Hippocampal formation (tissue), 2 donors: ENCODE measurements at places on chromosomes 3 and 15.
A peak's percentile ranks its signal among the peaks of the same experiment; 100 is the strongest.

DNA sequence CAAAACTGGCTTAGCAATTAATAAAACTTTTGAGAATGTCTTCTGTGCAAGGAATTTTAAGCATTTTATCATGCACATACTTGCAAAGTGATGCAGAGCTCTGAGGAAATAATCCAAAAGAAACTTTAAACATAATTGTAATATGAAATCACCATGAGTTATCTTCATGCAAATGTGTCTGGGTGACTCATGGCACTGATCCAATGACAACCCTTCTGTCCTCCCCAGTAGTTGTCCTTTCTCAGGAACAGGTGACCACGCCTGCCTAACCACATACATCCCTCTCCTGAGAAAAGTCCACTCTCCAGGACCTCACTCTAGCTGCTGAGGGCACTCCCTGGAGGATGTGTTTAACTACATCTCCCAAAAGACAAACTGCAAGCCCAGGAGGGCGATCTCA, 530.6 kb upstream of the IL12A start:
- DNase-seq, result no peak

DNA sequence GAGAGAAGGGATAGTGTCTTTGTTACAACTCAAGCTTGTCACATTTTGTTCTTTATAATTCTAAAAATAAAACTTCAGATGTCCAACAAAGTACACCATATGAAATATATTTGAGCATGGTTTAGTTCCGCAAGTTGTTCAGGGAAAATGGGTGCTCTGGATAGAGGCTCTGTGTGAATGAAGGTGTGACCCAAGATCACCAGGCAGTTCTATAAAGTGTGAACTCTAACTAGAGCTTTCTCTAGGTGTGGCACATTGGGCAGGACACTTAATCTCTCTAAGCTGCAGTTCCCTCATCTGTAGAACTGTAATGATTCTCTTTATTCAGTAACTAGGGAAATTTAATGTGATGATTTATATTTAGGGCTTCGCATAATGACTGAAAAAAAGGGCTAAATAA, 139.3 kb downstream of the BCHE start:
- DNase-seq, result no peak

DNA sequence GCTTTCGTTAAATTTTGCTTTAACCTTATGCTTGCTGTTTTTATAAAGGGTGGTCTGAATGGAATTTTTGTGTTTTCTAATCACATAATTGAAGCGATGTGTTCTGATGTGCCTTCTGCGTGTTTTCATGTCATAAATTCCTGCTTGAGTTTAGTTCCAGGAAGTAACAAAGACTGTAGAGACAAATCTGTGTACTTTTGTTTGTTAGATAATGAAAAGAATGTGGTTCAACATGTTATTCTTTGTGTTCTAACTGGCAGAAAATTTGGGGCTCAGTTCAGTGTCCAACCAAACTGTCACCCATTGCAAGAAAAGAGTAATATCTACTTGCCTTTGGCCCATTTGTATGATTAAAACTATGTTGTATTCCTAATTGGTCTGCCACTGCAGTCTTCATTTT, 324.0 kb downstream of the DIPK2A start:
- DNase-seq, result no peak

GRCh38 chr3:190339130-190339529, 16.9 kb upstream of the CLDN1 start:
- DNase-seq, result no peak

- DNase-seq, result no peak
Observed at GRCh38 chr3:33318710-33319380, 41.6 kb downstream of the FBXL2 start.

DNA sequence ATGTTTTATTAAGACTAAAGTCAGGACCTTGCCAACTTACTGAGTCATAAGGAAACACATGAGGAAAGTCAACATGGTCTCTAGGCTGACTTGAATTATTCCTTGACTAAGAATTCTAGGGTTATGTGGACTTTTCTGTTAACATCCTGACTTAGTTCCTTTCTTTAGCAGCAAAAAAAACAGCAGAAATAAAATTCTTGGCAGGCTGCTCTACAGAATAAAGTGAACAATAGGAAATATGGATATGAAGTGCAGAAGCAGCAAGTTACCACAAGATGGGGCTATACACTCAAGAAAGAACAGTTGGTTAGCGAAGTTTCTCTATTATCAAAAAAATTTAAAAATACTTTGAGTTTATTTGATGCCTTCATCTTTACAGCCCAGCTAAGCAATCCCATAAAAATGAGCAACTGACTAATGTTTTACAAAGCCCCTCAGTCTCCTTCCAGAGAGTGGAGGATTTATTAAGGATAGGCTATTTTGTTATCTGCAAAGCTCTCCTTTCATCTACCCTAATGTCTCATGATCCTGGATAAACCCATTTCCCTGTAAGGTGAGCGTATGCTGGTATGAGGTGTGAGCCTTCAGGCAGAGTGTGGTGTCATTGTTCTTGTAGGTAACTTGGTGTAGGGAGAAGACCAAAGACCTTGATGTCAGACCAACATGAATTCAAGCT, 23.1 kb upstream of the MCCC1 start:
- no peak for DNase-seq

GRCh38 chr3:12796171-12797123, at the start of gene CAND2:
Gene CAND2, plus strand, starts transcription at chr3:12796680. Its CDS starts 41 bp downstream, at chr3:12796721.
- peak; percentile 44 for DNase-seq

- no peak for DNase-seq
Observed at GRCh38 chr3:132380920-132381319, 36.4 kb upstream of the DNAJC13 start.

DNA sequence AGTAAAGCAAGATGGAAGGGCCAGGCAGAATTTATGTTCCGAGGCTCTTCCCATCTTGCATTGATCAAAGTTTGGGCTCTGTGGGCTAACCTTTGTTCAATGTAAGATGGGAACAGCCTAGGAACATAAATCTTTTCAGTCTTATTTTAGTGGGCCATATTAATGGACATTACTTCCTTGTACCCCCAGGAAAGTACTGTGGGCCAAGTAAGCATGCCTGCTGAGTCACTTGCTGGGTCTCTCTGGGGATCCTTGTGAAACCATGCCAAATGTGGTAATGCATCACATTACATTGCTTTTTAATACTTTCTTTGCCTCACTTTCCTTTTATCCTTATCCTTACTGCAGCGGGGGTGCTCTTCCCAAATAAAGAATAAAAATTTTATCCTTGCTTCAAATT, 349.5 kb upstream of the POU1F1 start:
- DNase-seq, result no peak

DNA sequence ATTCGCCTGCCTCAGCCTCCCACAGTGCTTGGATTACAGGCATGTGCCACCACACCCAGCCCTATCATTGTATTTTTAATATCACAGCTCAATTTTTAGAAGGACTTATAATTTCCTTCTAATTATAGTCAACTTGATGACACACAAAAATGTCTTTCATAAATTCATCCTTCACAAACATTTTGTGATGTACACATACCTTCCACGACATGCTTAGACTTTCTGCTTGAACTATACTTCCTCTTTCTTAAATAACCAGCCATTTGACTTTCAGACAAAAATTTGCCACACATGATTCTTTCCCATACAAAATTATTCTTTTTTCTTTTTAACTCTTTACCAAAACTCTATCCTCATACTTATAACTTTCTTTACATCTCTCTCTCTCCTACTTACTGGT, 48.4 kb upstream of the CCK start:
- DNase-seq, result no peak

- DNase-seq, result no peak
Observed at GRCh38 chr3:189806171-189806951, 175.2 kb downstream of the TP63 start.

- no peak for DNase-seq
Observed at GRCh38 chr15:64023220-64023619, 23.1 kb downstream of the DAPK2 start.

GRCh38 chr15:80891006-80891405, 98.6 kb downstream of the MESD start:
- DNase-seq, result no peak

GRCh38 chr3:148901987-148902791, 37.1 kb downstream of the CPA3 start:
- no peak for DNase-seq

DNA sequence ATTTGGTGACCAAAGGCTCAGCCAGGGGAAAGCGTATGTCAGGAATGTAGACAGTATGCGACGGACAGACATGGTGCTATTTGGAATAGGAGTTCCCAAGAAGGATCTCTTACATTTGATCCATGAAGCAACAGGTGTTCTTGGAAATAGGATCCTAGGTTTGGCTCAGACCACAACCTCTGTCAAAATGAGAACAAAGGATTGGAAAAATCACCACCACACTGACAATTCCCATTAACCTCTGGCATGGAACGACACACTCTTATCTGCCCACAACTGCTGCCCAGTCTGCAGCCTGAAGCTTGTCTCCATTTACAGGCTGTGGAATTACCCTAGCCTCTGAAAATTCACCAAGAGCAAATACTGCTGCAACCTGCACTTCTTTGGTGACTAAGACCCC, 33.6 kb upstream of the LRRN1 start:
- DNase-seq, result no peak

GRCh38 chr3:50627407-50628051, 10.6 kb downstream of the MAPKAPK3 start:
- DNase-seq, result peak; percentile 17

- DNase-seq, result no peak
Observed at GRCh38 chr3:13836658-13837587, 42.9 kb downstream of the WNT7A start.

GRCh38 chr3:185623939-185624665, 38.0 kb downstream of the SENP2 start:
- no peak for DNase-seq

DNA sequence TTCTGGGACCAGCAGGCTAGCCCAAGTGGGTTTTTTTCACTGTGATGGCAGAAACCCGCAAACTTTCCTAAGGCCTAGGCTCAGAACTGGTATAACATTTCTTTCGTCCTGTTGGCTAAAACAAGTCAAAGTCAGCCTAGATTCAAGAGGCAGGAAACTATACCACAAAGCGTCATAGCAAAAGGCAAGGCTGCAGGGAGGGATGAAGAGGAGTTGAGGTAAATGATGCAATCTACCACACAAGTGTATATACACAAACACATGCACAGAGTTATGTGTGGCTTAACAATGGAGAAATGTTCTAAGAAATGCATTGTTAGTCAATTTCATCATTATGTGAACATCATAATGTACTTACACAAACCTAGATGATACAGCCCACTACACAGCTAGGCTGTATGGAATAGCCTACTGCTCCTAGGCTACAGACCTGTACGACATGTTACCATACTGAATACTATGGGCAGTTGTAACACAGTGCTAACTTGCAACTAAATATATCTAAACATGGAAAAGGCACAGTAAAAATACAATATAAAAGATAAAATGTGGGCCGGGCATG, 225.6 kb downstream of the TBL1XR1 start:
- DNase-seq, result no peak

DNA sequence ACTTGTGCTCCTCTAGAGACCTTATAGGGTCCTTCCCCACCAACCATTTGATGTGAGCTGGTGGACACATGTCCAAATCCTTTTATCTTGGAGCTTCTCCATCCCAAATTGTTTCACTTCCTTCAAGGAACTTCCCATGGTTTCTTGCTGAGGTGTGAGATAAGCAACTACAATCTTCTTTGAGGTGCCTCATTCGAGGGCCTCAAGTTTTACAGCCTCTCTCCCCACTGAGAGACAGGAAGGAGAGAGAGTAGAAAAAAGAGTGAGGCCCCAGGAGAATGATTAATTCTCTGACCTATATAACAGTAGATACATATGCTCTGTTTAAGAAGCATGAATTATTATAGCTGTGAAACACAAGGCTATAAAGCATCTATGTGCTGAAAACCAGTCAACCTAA, 70.5 kb downstream of the SUMF1 start:
- no peak for DNase-seq

- no peak for DNase-seq
Observed at GRCh38 chr3:72427624-72428023, 420.6 kb downstream of the SHQ1 start.

DNA sequence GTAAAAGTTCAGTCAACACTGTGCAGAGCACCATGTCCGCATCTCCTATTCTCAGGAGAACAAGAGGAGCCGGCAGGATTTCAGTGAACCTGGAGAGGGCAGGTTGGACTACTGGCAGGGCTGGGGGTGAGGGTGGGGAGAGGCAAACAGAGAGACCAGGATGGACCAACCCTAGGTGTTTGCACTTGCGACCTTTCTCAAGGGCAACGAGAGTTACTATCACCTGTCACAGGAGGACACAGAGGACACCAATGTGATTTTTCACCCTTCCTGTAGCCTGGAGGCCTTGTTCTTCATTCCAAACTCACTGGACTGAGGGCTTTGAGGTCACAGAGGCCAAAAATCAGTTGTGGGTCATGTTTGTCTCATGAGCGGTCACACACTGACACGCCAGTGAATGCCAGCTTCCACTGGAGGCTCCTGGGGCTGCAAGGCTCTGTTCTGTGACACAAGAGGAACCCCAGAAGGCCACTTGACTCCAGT, 89.5 kb downstream of the CPN2 start:
- DNase-seq, result no peak

DNA sequence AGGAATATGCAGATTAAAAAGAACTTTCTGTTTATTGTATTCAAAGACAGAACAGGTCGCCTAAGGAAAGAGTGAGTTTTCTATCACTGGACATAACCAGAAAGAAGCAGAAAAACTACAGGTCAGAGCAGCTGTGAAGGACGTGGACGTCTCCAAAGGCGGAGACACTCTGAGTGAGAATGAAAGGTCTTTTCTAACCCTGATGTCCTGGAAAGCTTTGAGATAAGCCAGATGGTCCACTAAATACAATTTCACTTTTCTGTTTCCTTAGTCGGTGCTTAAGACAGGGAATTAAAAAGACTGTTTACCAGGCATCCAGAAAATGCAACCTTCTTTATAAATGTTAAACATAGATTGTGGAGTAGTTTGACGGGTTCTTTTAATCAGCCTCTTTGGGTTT, 360.4 kb downstream of the FGF12 start:
- DNase-seq, result no peak

DNA sequence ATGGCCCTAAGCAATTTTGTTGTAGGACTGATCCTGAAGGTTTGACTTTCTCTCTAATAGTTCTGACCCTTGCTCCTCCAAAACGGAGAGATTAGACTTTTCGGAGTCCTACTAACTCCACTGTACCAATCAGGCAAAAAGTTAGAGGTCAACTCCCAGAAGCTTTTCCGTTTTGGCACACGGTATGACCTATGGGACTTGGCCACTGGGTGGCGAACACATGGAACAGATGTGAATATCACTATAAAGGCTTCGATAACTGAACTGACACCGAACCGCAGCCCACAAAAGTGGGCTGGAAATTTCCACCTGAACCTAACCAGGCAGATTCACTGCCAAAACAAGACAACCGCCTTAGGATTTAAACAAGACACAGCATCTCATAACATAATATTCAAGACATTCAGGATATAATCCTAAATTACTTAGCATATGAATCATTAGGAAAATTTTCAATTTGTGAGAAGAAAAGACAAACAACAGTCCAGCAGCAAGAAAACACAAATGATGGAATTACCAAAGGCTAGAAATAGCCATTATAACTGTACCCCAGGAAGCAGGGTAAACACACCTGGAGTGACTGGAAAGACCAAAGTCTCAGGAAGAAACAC, 12.2 kb upstream of the TM2D3 start:
- DNase-seq, result peak; percentile 20

GRCh38 chr3:110618512-110619226, 452.9 kb upstream of the NECTIN3 start:
- DNase-seq, result no peak
